ENCODE measurements at places on chromosomes 1 and 21.

- no peak for DNase-seq
Measured at GRCh38 chr1:107132195-107132594, 8.6 kb upstream of the NTNG1 start.

DNA sequence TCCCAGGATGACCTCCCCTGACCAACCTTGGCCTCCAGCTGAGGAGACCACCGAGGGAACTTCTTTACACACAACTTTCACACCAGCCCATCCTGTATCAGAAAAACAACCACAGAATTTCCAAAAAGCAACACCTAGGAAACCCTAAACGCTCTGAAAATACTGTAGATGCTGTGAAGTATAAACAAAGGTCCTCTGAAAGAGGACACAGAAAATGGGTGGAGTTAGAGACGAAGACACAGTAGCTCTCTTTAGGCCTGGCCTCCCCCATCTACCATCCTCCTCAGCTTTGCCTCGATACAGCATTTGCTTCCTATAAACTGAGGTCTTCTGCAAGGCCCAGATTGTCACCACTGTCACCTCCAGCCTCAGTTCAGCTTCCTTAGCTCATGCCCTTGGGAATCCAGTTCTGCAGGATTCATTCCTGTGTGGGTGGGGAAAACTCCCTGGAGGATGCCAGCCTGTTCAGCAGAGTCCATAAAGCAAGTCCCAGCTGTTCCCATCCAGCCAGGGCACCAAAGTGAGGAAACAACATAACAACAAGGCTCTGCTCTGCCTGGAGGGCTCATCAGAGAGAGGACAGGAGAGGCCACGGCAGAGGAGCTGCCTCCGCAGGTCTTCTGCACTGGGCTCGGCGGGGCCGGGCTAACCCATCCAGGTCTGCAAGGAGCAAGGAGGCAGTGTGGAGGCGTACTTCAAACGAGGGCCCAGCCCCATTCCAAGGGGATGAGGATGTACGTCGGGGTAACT is 15.0 kb downstream of the PIK3C2B start:
- no peak for DNase-seq

DNA sequence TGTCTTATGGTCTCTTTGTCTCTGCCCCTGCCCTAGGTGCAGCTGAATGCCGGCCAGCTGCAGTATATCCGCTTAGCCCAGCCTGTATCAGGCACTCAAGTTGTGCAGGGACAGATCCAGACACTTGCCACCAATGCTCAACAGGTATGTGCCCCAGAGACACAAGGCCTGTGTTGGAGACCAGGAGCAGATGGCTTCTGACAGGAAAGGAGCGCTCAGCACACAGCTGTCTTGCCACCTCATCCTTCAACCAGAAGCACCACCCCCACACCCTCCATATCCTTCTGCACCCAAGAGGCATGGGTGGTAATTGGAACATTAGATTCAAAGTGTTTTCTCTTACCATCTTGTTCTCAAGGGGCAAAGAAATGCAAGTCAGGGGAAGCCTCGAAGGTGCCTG is 17.0 kb upstream of the KCNQ4 start:
- no peak for DNase-seq

GRCh38 chr1:36669262-36669661 is 186.5 kb upstream of the CSF3R start:
- DNase-seq: no peak

DNA sequence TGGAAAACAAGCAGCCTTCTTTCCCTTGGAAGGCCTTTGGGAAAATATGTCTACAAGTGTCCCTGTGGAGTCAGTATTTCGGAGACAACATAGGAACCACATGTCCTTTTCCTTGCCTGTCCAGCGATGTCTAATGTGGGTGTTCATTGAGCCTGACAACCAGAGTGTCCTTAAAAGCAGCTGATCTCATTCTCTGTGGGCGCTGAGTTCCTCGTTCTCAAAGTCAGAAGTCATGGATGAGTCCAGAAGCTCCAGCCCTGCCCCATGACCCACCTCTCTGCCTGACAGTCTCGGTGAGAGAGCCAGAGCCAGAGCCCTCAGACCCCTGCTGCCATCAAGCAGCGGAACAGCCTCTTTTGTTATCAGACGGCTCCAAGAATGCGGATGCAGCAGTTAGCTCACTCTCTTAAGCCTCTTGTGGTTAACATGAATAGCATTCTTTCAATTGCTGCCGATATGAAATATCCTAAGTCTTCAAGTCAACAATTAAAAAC is 329.2 kb downstream of the TGFB2 start:
- no peak for DNase-seq

GRCh38 chr1:46008585-46008984 is 123.8 kb downstream of the PIK3R3 start:
- no peak for DNase-seq

DNA sequence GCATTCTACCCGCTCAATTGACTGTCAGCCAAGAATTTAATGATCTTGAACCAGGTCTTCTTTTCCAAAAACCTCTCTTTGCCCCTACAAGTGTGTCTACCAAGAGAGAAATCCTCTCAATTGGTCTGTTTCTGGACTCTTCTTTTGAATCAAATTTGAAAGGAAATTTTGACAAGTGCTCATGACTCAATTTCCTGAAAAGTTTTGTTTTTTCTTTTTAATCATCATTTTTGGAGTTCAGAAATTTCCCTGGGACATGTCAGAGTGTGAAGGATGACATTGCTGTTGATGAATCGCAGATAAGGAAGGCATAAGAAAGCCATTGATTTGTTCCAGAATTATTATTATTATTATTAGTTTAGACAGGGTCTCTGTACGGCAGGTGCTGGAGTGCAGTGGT is 88.2 kb upstream of the AKT3 start:
- DNase-seq: no peak

DNA sequence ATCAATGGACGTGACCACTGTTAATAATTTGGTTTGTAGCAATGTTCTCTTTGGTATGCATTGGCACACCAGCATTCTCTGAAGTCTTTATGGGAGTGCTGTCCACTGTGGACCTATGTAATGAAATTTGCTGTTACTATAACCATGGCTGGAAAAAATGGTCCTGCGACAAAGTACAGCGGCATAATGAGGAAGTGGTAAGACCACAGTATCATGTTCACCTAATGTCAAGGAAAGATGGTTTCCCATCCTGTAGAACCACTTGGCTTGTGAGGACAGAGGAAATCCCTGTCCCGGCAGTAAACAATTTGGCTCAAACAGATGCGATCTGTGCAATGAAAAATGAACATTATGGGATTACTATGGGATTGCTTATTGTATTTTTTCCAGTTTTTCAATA is 173.9 kb upstream of the IVNS1ABP start:
- DNase-seq: no peak

GRCh38 chr1:20974069-20974468 is 187.0 kb upstream of the HP1BP3 start:
- DNase-seq: no peak

DNA sequence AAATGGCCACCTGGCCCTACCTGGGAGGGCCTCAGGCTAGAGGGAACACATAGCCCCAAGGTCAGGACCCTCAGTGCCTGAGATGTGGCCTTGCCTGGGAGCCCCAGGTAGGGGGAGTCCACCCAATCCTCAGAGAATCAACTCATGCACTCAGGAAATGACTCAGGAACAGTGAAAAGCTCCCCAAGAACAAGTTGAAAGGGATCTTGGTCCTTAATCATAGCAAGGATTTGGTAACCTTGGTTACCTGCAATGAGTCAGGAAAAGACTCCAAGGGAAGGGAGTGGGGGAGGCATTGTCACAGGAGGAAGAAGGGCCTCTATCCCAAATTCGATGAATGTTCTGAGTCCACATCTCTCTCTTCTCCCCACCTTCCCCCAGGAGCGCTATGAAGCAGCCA is 17.0 kb downstream of the MAP7D1 start:
- no peak for DNase-seq

DNA sequence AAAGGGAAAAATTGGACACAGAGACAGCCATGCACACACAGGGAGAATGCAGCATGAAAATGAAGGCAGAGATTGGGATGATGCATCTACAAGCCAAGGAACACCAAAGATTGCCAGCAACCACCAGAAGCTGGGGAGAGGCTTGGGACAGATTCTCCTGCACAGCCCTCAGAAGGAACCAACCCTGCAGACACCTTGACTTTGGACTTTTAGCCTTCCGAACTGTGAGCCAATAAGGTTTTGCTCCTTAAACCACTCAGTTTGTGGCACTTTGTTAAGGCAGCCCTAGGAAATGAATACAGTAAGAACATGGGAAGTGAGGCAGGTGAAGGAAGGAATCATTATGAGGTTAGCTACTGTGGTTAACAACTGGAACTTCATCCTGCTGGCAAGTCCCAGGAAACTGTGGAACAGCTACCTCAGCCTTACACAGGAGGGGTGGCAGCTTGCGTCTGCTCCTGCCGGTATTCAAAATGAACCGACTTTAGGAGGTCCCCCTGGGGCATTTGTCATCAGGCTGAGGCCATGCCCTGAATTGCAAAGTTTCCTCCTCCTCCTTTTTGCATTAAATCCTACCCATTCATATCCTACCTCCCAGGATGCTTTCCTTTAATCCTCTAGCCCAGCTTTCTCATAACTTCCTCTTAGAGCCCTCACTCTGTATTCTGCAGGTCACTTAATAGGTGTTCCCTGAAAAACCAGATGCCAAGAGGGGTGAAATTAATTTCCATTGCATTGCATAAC is 15.4 kb downstream of the CD247 start:
- no peak for DNase-seq

- DNase-seq: peak; percentile 80
Measured at GRCh38 chr1:225990705-225991464, 8.3 kb downstream of the SDE2 start.

DNA sequence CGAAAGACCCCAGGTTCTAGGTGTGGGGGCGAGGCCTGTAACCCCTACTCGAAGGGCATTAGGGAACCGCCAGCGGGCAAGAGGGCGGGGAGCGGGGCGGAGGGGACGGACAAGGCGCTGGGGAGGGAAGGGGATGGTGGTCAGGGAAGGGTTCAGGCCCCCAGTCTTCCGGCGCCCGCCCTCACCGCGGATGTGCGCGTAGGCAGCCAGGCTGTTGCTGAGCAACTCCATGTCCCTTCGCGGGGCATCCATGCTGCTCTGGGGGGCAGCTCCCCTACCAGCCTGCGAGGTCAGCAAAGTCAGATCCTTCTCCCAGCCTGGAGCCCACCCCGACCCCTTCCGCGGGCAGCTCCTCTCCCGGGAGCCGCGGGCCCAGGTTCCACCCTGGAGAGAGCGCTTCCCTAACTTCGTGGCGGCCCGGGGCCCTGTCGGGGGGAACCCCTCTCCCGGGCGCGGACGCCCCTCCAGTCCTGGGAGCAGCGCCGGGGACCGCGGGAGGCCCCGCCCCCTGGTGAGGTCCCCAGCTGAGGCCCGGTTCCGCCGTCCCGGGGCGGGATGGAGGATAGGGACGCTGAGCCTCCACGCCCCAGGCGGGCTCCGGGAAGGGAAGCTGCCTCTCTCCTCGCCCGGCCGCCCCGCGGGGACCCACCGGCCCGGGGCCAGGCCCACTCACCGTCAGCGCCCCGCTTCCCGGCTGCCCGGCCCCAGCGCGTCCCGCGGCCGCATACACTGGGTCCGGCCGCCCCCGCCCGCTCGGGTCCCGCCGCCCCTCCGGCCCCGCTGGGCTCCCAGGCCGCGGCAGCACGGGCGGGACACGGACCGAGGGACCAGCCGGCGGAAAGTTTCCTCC is 434 bp downstream of the EVA1B start:
- DNase-seq: peak; percentile 38

GRCh38 chr1:51234721-51235425 is 1.2 kb upstream of the RNF11 start:
- DNase-seq: peak; percentile 95

DNA sequence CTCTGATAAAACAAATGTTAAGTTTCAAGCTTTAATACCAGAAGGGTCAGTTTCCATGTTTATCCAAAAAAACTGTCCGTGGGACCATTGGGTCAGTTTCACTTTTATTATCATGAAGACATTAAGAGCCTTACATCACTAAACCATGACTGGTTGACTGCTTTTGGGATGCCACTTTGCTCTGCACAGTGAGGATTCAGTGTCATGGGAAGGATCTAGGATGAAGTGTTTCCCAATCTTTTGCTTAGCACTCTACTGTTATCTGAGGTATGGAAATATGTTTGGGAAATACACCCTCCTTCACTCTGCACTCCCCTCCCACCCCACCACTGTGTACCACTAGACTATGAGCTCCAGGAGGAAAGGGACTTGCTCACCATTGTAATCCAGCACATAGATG is 16.3 kb downstream of the RPS6KC1 start:
- no peak for DNase-seq

- DNase-seq: peak; percentile 70
Measured at GRCh38 chr1:185439727-185440415, 122.8 kb upstream of the IVNS1ABP start.

GRCh38 chr21:44347911-44348451 is 5.4 kb upstream of the TRPM2 start:
- DNase-seq: no peak

DNA sequence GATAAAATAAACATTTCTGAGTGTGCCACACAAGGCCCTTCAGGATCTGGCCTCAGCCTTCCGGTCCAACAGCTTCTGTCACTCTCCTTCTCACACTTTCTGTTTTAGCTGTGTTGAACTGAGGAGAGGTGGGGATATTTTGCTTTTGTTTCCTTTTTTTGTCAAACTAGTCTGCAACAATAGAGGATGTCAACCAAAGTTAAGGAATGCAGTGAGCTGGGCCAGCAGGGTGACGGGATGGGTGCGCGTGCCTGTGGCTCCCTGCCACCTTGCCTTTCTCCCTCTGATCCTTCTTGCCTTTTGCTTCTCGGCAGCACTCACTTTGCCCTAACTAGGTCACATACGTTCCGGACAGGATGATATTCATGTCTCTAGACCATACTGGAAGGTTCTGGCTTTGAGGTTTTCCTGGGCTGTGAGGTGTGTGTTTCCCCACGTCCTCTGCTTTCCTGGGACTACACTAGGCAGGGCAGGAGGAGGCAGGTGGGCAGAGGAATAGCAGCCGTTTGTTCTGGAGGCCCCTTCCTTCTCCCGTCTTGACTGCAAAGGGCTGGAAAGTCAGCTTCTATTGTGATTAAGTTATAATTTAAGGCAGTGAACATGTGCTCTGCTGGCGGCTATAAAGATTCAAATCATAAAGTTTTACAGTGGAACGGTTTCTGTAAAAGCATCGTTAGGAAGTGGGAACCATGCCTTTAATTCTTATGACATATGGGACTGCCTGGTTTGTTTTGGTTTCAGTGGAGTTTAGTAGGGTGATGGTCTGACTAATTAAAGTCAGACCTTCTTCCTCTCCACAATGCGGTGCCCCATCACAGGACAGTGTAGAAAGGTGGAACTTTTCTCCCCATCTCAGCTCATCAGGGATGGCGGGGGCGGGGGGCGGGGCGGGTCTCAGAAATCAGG is 67.8 kb downstream of the RNF220 start:
- peak; percentile 12 for DNase-seq

DNA sequence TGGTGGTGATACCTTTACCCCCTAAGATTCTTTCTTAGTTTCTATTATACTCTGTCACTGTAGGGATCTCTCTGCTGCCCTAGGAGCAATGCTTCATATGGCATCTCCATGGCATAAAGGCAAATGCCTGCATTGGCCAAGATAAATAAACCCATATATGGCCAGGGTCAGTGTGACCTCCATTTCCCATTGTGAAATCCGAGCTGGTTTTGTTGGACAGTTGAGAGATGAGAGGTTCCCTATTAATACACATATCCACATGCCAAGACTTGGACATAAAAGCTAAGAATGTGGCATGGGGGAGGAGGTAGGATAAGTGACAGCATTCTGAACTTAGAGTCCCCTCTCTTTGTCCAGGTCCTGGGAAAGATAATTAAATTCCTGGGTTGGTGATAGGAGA is 1.4 kb downstream of the TPM3 start:
- DNase-seq: no peak
